ENCODE measurements at places on chromosomes 3 and 15. TPM values are rescaled to one million over a fixed set of nuclear protein-coding genes. Genes with fewer than 3 reads are reported as not detected.

- no peak for DNase-seq
Observed at GRCh38 chr3:163481738-163482137, 1596.6 kb downstream of the SI start.

DNA sequence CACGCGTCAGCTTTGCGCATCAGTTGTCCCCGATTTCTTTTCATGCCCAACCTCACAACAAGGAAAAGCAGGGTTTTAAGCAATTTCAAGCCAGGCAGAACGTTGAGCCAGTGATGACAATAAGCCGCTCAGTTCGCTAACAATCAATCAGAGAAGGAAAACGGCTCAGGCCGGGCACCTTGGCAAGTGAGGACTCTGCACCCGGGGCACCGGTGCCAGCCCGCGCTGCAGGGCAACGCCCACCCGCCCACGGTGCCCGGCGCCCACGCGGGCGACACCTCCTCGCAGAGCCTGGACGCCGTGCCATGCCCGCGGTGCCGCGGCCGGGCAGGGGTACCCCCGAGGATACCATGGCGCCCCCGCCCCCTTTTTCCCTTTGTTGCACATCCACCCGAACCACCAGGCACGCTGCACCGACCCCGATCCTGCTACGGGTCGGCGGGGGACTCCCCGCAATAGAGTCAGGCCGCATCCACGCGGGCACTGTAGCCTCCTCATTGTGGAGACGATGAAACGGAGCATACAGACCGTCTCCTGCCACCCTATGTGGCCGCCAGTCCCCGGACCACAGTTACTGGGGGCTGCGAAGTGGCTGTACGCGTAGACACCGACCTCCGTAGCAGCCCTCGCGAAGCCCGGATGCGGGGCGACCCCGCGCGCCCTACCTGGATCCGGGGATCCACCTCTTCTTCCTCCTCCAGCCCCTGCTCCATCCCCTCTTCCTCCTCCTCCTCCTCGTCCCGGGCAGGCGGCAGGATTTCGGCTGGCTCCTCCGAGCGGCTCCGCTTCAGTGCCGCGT, 581 bp downstream of the SH3BP5 start:
- peak; percentile 52 for DNase-seq

Gene RAD51
- 86.8 TPM for total RNA-seq

GRCh38 chr3:49470714-49471420, 800 bp downstream of the DAG1 start:
- peak; percentile 38 for DNase-seq

DNA sequence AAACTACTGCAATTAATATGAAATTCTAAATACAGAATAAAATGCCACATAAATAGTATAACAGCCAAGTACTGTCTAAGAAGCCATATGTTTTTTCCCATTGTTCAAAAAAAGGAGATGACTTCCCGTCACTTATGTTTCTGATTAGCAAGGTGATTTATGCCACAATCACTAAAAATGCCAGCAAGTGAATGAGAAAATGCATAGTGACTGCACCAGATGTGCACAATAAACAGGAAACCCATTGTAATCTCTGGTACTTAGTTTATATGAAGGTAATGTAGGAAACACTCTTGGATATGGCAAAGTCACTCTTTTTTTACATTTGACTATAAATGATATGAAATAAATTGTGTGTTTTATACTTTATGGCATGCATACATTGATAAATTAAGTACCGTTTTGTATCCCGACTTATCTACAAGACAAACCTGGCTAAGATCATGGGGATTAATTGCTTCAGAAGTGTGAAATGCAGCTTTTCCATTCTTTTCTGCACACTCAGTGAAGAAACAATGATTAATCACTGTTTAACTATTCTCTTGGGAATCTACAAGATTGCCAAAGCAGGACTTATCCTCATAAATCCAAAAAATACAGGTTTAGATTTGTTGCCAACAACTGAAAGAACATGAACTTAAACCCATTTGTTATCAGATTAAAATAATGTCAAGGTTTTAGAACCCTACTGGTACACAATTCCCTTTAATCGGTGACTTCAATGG, 164.5 kb downstream of the TBC1D5 start:
- no peak for DNase-seq

Gene DUOX2
- 0.06 TPM for total RNA-seq

DNA sequence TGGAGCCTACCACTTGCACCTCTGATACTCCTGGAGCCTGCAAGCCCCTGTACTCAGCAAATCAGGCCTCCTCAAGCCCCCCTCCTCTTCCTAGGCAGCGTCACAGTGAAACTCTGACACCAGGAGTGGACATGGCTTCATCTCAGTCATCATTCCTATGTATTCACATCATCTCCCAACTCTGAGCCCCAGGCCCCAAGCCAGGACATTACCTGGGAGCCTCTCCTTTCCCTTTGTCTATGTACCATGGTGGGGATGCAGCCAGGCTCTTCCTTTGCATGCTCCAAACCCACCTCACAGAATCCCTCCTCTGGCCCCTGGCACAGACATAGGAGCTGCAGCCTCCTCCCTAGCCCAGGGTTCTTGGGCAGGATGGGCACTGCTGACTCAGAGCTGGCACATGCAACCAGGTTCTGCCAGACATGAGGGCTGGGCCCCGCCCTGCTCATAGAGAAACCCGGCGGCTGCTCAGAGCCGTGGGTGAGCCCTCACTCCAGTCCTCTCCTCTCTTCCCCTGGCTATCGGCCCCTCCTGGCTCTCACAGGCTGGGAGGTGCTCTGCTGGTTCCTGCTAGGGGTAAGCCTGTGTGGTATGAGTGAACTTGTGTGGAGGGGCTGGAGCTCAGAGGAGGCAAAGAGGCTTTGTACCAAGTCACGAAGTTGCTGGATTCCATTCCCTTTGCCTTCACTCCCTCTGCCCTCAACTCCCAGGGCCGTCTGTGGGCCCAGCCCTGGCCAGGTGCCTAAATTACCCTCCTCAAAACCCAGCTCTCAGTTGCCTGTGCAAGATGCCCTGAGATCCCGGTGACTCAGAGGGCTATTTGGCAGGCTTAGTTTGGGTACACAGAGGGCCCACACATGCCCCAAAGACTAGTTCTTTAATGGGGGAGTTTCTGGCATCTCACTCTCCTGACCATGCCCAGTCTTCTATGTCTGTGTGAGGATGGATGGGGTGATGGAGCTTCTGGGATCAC, 1.9 kb upstream of the PLCD1 start:
- DNase-seq, result no peak

Gene LDHAL6B
- not detected for total RNA-seq

Gene GOLGA8J
- total RNA-seq, result not detected

GRCh38 chr15:64779630-64780029, 4.2 kb upstream of the RBPMS2 start:
- no peak for DNase-seq

DNA sequence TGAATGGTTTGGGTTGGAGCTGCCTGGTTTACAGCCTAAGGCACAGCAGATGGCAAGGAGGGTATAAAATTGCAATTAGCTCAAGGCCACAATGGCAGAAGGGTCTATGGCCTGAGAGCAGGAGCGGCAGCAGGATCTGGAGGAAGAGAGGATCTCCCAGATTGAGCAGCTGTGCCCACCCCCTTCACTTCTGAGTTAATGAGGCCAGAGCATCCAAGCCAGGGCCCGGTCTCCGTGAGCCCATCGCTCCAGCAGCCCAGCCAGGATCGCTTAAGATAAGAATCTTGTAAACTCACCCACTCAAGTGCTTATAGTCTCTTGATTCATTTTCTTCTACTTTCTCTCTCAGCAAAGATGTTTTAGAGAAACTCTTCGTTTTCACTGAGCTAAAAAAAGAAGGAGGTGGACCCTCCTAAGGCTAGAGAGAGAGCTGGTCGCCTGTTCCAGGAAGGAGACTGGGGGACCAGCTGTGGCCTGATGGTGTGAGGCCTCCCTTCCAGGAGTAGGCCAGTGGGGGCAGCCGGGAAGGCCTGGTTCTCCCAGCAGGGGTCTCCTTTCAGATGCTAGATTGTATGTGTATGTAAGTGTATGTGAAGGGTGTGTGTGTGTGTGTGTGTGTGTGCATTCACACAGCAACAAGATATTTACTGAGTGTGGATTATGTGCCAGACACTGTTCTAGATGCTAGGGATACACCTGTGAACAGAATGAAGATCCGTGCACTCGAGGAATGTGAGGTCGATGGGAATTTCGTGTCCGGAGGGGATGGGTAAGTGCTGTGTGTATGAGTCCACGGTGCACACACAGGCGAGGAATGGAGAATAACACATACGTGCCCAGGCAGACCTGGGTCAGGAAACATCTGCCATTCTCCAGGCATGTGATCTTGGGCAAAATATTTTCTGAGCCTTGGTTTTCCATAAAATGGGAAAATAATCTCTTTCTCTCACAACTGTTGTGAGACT, 18.6 kb downstream of the MAGEF1 start:
- DNase-seq, result no peak

DNA sequence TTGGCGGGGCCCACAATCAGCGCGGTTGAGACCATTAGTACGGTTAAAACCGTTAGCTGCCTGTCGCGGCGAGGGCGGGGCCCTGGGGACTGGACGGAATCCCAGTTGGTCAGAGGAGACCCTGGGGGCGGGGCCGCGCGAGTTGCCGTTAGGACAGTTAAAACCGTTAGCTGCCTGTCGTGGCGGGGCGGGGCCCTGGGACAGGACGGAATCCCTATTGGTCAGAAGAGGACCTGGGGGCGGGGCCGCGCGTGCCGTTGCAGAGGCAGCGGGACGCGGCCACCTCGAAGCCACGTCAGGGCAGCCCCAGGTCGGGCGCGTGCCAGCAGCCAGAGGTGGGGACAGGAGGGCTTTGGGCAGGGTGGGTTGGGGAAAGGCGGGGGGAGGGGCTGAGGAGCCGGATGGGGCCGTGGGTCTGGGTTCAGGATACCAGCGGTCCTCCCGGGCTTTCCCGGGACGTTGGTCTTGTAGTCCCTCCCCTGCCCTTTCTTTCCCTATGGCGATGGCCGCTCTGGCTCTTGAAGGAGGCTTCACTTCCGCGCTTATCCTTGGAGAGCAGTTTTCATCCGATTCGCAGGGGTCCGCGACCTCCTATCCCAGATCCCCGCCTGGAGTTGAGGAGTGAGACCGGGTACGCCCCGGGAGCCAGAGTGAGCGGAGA, 28.0 kb downstream of the KLHDC8B start:
- no peak for DNase-seq

Gene CNTN6
- not detected for total RNA-seq

DNA sequence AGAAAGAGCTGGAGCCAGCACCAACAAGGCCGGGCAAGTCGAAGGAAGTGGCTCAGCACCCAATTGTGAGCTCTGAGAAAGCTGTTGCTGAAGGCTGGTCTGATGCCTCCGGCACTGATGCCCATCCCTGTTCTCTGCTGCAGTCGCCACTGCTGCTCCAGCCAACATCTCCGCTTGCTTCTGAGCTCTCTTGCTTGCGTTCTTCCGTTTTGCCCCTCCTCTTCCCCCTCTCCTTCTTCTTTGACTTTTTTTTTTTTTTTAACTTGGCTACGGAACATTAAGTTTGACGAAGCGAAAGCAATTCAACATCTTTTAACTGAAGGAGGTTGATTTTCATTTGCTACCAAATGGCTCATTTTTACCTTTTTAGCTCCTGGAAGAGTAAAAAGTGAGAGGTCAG, 442.9 kb downstream of the MCTP2 start:
- no peak for DNase-seq

Gene PLCL2
- 34.1 TPM for total RNA-seq

DNA sequence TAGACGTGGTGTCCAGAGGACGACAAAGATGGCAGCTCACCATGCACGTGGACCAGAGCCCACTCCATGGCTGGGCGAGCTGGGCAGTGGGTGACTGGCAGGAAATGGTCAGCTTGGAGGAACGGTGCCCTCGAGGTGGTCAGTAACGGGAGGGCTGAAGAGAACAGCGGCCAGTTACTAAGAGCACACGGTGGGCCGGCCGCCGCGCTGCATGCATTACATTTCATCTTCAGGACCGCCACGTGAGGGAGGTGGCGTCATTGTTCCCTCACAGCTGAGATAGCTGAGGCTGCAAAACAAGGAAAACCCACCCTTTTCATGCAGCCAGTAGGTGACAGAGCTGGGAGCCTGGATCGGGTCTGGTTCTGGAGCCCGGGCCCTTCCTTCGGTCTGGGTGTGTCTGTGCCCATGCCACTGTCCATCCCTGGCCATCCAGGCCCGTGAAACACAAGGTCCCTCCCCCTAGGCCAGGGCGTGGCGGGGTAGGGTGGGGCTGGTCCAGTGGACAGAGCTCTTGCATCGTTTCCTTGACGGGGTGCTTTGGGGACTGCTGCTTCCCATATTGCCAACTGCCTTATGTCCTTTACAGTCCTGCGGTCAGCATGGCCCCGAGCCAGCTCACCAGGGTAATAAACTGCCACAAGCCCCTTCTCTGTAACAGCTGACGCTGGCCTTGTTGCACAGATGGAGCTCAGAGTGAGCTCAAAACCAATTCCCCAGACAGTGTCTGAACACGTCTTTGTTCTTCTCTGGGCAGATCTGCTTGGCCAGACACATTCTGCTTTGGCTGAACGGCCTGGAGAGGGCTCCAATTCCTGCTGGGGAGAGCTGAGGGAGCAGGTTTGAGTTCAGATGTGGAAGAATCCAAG, 51.8 kb downstream of the RGMA start:
- no peak for DNase-seq

DNA sequence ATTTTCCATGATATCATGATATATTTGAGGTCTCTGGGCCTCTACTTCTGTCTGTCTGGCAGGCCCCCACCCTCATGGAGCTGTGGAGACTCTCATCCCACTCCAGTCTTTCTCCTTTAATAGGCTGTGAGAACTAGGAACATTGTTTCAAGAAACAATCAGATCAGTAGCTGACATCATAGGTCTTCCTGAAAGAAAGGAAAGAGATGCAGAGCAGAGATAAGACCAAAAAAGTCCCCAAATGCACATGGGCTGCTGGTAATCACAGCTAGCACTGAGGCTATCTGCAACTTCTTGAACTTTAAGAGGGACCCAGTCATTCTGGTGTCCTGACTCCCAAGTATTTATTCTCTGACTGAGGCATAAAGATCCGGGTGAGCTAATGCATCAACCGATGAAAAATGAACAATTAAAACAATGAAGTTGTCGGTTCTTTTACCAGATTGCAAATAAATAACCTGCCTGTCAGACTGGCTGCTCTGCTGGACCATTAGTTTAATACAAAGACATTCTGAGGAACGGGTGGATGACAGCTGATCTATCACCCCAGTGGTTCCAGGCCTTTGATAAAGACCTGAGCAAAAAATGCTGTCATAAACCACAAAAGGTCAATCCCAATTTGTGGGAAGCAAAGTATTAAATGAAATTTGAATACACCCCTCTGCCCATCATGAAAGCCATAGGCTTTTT, 780.8 kb upstream of the GOLIM4 start:
- no peak for DNase-seq

GRCh38 chr3:160001148-160001760, 12.6 kb downstream of the IL12A start:
- DNase-seq, result no peak

GRCh38 chr15:59259137-59259943, 52.7 kb downstream of the LDHAL6B start:
- no peak for DNase-seq

Measured in OCI-LY7 (cell line).